ENCODE measurements at places on chromosomes 1 and 21.

GRCh38 chr1:112359961-112360767, 35.9 kb upstream of the CTTNBP2NL start:
- DNase-seq, result no peak

DNA sequence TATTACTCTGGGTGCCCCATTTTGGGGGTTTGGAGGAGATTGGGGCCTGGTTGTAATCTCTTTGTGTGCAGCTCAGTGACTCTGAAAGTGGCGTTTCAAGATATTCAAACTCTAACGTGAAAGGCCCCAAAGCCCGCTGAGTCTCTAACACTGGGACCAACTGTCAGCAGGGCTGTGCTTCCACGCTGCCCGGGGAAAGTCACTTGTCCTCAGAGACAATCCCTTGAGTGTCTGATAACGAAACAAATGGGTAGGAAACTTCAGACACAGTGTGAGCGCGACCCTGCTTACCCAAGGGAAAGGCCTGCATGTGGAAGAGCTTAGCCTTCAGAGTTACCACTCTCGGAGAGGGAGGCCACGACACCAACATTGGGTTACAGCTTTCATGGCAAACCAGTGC, 837 bp downstream of the UBASH3A start:
- DNase-seq, result no peak

DNA sequence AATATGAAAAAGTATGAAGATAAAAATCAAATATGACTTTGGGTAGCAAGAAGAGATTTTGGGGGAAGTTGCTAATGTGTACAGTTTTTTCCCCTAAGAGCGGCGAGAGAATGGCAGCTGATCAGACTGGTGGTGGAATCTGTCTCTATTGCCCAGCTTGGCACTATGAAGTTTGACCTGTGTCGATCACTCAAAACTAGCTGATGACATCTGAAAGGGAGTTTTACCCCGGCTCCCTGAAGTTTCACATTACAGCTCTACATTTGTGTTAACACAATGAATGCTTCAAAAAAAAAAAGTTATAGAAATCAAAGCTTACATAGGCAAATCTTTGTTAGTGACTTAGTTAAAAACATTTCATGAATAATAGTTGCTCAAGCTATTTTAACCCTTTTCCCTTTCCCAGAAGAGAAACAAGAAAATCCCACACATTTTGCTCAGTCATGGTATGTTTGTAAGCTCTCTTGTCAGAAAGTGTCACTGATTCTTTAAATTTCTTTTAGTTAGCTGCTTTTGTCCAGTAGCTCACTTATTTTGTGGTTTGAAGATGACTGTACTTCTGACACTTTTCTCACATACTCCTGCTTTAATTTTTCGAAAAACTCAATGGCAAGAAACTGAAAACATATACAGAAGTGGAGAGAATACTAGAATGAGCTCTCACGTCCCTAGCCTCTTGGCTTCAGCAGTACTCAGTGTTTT, 41.3 kb downstream of the DYRK1A start:
- no peak for DNase-seq

- DNase-seq, result no peak
Observed at GRCh38 chr1:147169171-147169570, 3.1 kb downstream of the PRKAB2 start.

- DNase-seq, result no peak
Observed at GRCh38 chr1:184840596-184840995, 85.9 kb upstream of the EDEM3 start.

- no peak for DNase-seq
Observed at GRCh38 chr1:77279929-77280328, 1.9 kb upstream of the AK5 start.

GRCh38 chr1:24125456-24125855, 13.5 kb upstream of the MYOM3 start:
- DNase-seq, result no peak

DNA sequence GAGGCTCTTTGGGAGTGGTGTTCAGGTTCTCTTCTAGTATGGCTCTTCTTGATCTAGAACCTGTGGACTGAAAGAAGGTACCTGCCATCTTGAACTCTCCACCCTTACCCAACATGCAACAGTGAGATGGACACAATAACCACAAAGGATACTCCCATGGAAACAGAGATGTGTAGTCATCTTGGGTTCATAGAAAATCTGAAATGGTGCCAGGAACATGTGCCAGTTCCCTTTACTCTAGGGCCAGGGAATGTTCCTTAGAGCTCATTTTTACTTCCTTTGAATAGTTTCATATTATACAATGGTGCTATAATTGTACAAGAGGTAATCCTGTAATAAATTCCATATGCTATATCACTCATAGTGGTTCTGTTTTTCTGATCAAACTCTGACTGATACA, 13.2 kb upstream of the SCYL3 start:
- DNase-seq, result no peak

DNA sequence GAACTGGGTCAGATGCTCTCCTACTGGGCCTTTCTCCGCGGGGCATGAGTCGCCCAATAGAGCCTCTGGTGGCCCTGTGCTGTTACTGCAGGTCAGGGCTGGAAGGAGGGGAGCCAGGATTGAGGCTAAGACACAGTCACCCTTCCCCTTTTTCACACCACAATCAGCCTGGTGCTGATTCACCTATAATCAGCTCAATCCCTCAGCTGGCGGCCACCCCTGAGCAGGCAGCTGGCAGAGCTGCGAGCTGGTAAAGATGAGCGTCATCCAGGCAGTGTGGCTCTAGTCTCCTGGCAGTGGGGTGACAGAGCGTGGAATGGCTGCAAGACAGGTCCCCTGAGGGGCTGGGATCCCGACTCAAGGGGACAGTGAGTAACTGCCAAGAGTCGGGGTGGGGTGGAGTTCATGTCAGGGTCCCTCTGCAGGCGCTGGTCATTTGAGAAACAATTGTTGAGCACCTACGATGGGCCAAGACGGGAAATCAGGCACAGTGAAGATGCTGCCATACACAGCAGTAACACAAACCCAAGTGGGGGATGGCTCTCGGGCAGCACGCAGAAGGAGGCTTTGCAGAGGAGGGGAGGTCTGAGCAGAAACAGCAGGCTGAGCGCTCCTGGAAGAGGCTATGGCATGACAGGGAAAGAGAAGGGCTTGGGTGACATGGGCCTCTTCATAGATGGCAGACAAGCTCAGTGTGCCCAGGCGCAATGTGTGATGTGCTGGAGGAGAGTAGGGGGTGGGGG, 21.8 kb downstream of the ATF3 start:
- DNase-seq, result peak; percentile 71

DNA sequence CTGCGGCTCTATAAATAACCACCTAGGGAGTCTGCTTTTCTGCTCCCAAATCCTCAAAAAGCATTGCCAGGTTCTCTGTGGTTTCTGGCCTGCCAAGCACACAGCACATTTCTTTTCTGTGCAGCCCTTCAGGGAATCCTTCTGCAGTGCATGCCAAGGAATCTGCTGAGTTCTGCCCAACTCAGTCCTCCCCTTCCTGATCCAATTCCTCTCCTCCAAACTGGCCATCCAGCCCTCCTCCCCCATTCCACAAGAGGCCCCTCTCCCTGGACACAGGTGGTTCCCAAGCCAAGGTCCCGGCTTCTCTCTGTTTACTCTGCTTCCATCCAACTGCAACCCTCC, 61.8 kb downstream of the HIVEP3 start:
- DNase-seq, result no peak

DNA sequence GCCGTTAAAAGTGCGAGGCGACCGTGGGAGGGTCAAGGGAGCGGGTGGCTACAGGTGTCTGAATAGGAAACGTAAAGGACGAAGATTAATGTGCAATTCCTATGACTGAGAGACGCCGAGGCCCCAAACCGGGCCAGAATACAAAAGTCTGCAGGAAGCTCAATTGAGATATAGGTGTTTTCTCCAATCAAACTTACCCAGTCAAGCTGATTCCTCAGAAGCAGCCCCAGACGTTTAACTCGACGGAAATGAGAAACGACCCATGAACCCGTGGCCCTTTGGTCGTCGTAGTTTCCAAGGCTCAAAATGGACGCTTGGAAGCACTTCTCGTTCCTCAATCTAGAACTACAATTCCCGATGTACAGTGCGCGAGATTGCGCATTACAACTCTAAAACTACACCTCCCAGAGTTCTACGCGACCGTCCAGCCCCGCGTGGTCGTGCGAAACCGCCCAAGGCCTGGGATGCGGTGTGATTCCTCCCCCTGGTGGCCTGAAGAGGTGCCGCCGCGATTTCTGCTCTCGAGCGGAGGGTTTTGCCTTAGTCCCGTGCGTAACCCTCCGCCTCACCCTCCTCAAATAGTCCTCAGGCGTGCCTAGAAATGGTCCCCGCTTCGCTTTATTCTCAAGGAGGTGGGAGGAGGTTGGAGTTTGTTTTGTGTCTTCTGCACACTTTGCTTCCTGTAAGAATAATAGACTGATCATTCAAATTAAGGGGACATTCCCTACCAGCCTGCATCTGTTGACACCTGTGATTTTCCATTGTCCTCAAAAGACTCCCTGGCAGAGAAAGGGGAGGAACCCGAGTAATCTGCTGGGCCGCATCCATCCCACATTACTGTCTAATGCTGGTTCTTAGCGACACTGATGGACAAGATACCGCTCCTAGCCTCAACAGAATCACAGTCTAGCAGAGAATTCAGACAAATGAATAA, at the start of gene PAFAH2:
Gene PAFAH2 (minus strand): TSS at position 236 of the 934 bp plus-strand sequence. CDS start 7,247 bp downstream, outside the sequence.
- DNase-seq, result peak; percentile 99

- DNase-seq, result no peak
Observed at GRCh38 chr1:223859058-223859457, 13.3 kb upstream of the TP53BP2 start.

DNA sequence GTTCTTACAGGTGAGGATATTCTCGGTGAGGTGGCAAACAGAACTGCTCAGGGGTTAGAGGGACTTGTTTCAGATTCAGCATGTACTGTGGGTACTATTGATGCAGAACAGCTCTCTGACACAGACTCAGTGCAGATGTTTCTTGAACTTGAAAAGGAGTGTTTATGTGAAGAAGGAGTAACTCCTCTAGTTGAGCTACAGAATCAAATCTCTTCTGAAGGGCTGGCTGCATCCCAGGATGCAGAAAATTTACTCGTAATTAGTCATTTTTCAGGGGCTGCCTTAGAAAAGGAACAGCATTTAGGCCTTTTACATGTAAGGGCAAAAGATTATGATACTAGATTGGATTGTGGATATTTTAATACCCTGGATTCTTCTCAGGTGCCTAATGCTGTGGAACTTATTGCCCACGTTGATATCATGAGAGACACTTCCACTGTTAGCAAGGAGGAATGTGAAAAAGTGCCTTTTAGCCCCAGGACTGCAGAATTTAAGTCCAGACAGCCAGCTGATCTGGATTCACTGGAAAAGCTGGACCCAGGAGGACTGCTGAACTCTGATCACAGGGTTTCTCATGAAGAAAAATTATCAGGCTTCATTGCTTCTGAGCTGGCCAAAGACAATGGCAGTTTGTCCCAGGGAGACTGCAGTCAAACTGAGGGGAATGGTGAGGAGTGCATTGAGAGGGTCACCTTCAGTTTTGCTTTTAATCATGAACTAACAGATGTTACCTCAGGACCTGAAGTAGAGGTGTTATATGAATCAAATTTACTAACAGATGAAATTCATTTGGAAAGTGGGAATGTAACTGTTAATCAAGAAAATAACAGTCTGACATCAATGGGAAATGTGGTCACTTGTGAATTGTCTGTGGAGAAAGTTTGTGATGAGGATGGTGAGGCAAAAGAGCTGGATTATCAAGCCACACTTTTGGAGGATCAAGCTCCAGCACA, 79.6 kb upstream of the BMP8A start:
- no peak for DNase-seq

DNA sequence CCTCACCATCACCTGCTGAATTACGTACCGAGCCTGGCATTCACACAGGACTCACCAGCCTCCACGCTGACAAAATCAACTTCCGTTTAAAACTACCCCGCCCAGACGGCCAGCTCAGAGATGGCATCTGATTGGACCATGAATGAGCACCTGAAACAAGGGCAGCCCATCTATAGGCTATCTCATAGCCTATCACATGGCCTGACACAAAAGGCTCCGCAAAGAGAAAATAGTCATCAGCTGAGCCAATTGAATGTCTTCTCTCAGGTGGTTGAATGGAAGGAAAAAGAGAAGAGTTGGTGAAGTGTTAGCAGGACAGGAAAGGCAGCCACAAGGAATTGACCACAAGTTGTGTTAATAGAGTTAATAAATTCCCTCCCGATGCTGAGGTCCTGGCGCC, 50.6 kb upstream of the ZC3H12A start:
- DNase-seq, result peak; percentile 95

DNA sequence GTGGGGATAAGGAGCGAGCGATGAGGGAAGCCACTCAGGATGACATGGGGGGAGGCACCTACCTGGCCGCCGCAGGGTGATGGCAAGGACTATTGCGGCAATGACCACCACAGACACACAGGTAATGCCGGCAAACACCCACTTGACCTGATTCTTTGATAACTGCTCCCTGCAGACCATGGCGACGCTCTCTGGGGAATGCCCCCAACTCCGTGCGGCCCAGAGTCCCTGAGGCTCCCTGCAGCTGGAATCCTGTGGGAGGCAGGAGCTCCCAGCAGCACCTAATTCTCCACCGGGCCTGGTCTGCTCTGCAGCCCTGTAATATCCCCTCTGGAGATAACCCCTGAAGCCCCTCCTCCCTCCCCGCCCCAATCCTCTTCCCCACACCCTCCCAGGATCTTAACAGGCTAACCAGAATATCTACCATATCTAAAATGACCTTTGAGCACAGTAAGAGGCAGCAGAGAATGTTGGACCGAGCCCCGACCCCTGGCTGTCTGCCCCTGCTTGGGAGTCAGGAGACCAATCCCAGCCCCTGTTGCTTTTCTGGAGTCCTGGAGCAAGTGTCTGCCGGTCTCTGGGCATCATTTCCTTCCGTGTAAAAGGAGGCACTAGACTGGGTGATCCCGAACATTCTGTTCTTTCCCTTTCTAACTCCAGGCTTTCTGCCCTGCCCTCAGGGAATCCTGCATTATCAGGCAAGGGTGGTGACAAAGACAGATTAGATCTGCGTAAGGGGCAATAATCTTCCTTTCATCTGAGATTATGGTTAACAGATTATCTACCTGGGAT, at the start of gene FAM151A:
Gene FAM151A (minus strand): TSS at position 310 of the 792 bp plus-strand sequence. CDS start 130 bp downstream, at position 180.
- no peak for DNase-seq

DNA sequence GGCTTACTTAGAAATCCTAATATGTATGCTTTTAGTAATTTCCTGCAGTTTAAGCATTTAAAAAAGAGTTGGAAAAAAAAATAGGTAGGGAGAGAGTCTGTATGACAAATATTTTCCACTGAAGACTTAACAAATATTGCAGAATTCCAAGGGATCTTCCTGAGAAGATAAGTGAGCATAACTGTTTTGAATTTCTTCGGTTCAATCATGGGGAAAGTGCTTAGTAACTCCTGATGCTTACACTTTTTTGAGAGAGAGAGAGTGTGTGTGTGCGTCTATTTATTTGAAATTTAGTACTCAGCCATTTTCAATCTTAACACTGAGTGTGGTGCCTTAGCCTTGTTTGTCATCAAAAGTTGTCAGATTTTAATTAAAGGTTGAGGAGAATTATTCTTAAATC, 18.5 kb downstream of the SON start:
- no peak for DNase-seq

- peak; percentile 97 for DNase-seq
Observed at GRCh38 chr21:34845521-34846451, 177.0 kb downstream of the CLIC6 start.
